Epithelial cell of proximal tubule (primary cell): ENCODE measurements at places on chromosomes 11 and 22. TPM values are rescaled to one million over a fixed set of nuclear protein-coding genes. Genes with fewer than 3 reads are reported as not detected.

- no peak for DNase-seq
Measured at GRCh38 chr11:64850979-64851567, 6.6 kb upstream of the CDC42BPG start.

DNA sequence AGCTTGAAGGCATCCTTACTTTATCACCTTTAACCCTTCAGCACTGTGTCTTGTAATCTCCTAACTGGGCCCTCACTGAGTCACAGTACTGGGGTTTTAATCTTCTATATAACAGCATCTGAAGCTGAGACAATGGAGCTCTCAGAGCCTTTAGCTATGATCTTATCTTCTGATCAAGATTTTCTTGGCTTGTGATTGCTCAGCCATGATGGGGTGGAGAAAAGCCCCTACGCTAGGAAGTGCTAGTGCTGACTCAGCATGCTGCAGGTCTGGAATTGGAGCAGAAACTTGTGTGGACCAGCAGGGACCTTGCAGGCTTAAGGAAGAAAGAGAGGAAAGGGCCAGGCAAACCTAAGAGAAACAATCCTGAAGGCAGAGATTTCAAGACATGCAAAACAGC, 71.7 kb upstream of the EED start:
- DNase-seq, result no peak

DNA sequence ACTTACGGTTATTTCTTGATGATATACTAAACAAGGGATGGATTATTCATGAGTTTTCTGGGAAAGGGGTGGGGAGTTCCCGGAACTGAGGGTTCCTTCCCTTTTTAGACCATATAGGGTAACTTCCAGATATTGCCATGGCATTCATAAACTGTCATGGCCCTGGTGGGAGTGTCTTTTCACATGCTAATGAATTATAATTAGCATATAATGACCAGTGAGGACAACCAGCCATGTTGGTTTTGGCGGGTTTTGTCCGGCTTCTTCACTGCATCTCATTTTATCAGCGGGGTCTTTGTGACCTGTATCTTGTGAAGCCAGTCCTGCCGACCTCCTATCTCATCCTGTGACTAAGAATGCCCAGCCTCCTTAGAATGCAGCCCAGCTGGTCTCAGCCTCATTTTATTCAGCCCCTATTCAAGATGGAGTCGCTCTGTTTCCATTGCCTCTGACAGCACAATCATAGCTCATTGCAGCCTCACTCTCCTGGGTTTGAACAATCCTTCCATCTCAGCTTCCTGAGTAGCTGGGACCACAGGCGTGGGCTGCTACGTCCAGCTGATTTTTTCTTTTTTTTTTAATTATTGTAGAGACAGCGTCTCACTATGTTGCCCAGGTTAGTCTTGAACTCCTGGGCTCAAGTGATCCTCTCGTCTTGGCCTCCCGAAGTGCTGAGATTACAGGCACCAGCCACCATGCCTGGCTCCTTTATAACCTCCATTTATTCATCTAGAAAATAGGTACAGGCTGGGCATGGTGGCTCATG, 52.6 kb upstream of the EMID1 start:
- DNase-seq, result no peak

DNA sequence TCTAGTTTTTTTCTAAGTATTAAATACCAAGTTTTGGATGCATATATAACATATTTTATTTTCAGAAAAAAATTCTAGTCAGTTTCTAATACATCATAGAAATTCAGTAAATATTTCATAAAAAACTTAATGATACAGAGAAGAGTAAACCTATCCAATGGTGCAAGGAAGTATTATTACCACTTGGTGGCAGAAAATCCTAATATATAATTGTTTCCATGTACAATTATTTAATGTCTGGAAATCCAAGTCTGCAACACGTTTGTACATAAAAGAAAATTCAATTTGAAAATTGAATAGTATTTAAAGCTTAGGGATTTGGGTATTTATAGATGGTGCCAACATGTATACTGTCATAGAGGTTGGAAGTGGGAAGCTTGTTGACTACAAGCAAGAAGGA, 127.0 kb downstream of the TRPC6 start:
- no peak for DNase-seq

DNA sequence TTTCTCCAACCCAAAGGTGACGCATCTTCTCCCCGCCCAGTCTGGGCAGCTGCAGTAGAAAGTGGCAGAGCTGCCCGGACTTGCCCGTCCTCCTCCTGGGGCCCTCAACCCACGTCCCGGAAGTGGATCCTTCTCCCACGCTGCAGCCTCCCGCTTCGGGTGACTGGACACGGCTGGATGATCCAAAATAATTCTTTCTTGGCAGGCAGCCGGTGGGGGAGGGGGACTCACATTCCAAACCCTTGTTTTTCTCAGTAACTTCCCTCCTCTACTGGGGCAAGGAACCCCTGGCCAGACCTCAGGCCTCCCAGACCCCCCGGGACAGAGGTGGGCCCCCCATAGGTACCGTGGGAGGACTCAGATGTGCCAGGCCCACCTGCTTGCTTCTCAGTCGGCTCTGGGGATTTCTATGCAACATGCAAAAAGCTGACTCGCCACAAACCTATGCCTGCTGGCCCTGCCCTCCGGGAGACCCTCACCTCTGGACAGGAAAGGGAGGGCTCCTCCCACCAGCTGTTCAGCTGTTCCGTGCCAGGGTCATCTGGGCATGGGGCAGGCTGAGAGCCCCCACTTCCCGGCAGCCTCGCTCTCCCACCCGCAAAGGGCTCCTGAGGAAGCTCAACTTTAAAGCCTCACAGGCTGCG, 1.4 kb downstream of the PLXNB2 start:
- peak; percentile 70 for DNase-seq

GRCh38 chr11:126133901-126134300, 71.2 kb upstream of the CDON start:
- no peak for DNase-seq

GRCh38 chr11:92533657-92534335, 309.2 kb downstream of the FAT3 start:
- no peak for DNase-seq

DNA sequence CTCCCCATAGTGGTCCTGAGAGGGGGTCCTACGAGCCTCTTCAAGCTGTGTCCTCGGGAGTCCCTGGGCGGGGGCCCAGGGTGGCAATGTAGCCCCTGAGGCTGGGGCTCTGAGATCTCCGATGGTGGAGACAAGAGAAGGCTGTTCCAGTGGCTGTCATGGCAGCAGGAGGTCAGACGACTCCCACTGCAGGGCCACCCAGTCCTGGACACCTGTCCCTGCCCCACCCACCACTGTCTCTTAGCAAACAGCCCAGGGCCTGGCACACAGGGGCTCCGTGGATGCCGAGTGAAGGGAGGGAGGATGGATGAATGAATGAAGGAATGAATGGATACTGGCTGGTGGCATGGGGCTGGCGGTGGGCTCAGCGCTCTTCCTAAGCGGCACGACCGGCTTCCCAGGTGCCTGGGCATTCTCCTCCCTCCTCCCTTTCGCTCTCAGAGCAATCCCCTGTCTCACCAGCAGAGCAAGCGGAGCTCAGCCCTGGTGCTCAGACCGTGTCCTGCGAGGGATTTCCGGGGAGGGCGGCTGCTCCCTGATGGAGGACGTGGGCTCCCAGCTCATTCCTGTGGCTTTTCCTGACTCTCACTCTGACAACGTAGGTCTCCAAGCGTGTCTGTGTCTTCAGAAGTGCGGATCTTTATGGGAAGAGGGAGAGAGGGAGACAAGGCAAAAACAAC, 1272.6 kb downstream of the BRD1 start:
- DNase-seq, result no peak

- no peak for DNase-seq
Measured at GRCh38 chr11:30504468-30504867, 81.7 kb downstream of the MPPED2 start.

Gene ESAM
- 1.8 and 9.9 TPM in 2 replicates for total RNA-seq

Gene LRRC56
- total RNA-seq, result 0.87 and 1.6 TPM in 2 replicates

Gene RTN4R
- 12.1 and 18.6 TPM in 2 replicates for total RNA-seq
